ENCODE measurements at places on chromosomes 16 and 17. TPM values are rescaled to one million over a fixed set of nuclear protein-coding genes. Genes with fewer than 3 reads are reported as not detected.

DNA sequence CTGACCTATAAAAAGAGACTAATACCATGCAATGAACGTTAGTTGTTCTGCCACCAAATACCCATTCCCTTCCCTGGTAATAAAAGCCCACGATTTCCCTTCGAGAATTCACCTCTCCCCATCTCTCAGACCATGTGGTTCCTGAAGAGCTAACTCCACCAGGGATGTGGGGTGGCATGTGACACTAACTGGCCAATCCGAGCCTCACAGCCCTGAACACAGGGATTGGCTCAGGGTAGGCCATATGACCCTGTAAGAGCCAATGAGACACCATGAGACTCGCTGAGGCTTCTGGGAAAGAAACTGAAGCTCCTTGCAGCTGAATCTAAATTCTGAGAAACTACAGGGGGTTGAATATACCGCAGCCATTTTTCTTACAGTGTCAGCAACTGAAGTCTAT, 21.1 kb downstream of the HELZ start:
- DNase-seq = no peak

- no peak for DNase-seq
Observed at GRCh38 chr17:55742272-55743102, 8.4 kb upstream of the PCTP start.

DNA sequence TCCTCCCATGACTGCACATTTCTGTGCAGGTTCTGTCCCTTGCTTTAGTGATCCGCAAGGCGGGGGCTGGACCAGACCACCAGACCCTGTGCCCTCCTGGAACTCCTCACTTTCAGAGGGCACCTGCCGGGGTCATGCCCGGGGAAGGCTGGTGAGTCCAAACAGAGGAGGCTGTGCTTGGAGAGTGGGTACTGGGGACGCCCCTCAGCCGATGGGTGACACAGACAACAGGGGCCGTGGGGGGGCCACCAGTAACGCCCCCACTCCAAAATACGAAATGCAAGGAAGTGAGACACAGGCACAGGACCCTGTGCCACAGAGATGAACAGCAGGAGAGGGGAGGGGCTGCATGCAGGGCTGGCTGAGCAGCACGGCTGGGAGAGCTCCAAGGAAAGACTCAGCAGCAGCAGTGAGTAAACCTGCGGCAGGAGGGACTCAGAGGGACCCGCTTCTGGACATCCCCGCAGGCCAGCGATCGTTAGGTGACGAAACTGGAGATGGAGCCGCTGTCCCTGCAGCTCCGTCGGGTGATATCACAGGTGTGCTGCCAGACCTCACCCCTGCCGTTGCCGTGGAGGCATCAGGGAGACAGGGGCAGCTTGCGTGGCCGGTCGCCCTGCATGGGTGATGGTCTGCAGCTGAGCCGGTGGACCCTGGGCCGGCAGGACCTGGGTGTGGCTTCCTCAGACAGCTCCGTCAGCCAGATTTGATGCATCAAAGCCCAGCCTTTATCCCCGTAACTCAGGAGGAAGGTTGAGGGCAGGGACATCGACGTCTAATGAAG, 71.2 kb upstream of the GNG13 start:
- no peak for DNase-seq

Gene RHBDL3
- total RNA-seq = 12.3 TPM
